ENCODE measurements at places on chromosomes 16 and 17.

GRCh38 chr17:42313389-42313772 lies 25.1 kb downstream of the STAT5A start:
- no peak for DNase-seq

GRCh38 chr17:78184868-78185267 lies 2.0 kb downstream of the TK1 start:
- peak; percentile 89 for DNase-seq

GRCh38 chr17:9529033-9529700 lies 46.5 kb downstream of the STX8 start:
- DNase-seq = peak; percentile 15

GRCh38 chr17:40069751-40070708 lies 7.3 kb downstream of the THRA start:
- no peak for DNase-seq

GRCh38 chr17:38663964-38664644 lies 10.7 kb downstream of the EPOP start:
- DNase-seq = no peak

GRCh38 chr16:67760956-67761230 lies 41.8 kb upstream of the GFOD2 start:
- DNase-seq = no peak

- DNase-seq = no peak
Measured at GRCh38 chr16:2090481-2090776, 42.6 kb downstream of the TSC2 start.

Measured in renal cortical epithelial cell (primary cell).